ENCODE measurements at places on chromosomes 5 and 9.
A peak's percentile ranks its signal among the peaks of the same experiment; 100 is the strongest.

- DNase-seq, result no peak
These were observed 58.0 kb upstream of the IL6ST start for GRCh38 chr5:56052735-56053134.

DNA sequence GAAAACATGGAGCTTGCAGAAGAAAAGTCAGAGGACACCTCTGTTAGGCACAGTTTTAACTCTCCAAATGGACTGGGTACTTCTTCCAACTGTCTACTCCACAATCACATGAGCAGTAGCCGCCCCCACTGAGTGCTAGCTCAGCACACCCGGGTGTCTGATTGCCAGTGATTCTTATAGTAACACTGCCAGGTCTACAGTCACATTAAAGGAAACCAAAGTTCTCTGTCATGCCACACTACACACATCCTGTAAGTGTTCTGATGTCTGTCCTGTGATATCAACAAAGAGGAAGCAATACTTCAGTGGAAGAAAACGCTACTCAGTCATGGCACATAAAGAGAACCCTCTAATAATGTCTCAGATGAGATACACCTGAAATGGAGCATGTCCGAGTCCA lies at the start of gene HAVCR2:
Gene HAVCR2, minus strand, starts transcription at position 69 of the 400 bp plus-strand sequence. Its CDS starts 61 bp downstream, at position 8.
- DNase-seq, result no peak

DNA sequence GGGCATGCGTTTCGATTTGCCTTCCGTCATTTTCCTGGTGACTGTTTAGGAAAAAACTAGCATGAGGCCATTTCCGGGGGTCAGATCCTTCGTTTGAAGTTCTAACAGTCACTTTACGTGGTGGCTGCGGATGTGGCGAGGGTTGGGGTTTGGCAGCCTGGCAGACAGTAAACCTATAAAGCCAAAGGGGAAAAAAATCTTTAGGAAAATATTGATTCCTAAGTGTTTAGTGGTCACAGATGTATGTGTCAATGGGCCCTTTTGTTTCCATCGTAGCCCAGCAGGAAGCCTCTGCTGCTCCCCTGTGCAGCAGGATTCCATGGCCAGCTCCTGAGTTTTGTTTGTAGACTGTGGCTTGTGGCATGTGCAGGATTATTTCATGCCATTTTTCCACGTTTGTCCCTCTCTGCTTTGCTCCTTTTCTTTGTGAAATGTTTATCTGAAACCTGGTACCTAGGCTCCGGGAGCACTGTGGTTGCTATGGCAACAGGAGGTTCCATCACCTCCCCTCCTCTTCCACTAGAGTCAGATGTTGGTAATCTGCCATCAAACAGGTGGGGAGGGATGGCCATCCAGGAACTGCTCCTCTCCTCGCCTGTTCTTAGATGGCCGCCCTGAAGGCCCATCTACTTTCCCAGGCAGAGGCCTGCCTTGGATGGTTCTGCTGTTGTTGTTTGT lies 202.3 kb downstream of the AOPEP start:
- no peak for DNase-seq

- no peak for DNase-seq
These were observed 19.2 kb downstream of the CETN3 start for GRCh38 chr5:90390326-90390725.

DNA sequence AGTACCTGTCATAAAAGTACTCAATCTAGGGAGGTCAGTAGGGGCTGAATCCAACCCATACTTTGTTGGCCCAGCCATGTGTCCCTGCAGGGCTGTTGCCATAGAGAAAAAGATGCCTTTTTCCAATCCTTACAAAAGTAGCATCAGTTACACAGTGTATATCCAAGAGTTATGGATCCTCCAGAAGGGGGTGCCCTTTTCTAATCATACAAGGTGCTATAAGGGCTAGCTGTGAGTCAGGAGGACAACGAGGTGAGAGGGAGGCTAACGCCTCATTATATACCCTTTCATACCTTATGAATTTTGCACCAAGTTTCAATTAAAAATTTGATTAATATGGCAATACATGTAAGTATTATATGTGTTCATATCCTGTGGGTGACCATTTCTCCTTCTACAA lies 4.8 kb downstream of the KIAA0825 start:
- DNase-seq, result no peak

GRCh38 chr9:120310035-120310434 lies 269.9 kb downstream of the CDK5RAP2 start:
- DNase-seq, result no peak

GRCh38 chr5:128083811-128084227 lies 253 bp downstream of the SLC12A2 start:
- peak; percentile 63 for DNase-seq

DNA sequence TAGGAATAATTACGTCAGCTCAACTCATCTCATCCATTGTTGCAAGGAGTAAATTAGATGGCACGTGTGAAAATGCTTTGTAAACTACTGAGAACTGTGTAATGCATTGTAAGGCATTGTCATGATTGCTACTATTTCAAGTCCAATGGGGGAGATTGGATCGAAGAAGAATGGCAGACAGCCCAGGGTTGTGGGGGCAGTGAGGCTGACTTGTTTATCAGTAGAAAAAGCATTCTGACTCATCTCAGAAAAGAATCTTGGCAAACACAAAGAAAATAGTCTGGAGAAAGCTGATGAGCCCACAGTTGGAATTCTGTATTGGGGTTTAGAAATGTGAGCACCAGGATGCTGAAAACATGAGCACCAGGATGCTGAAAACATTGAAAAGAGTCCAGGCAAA lies 28.0 kb upstream of the DAP start:
- peak; percentile 62 for DNase-seq

DNA sequence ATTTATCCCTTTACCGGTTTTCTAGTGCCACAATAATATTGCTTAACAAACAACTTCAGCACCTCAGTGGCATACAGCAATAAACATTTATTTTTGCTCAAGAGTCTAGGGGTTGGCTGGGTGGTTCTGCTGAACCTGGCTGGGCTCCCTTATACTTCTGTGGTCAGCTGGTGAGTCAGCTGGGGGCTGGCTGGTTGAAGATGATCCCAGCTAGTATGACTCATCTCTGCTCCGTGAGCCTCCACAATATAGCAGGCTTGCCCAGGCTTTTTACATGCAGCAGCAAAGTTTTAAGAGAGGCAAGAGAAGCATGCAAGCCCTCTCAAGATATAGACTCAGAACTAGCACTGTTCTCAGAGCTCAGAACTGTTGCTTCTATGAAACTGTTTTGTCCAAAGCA lies 523.5 kb upstream of the CLINT1 start:
- peak; percentile 97 for DNase-seq

DNA sequence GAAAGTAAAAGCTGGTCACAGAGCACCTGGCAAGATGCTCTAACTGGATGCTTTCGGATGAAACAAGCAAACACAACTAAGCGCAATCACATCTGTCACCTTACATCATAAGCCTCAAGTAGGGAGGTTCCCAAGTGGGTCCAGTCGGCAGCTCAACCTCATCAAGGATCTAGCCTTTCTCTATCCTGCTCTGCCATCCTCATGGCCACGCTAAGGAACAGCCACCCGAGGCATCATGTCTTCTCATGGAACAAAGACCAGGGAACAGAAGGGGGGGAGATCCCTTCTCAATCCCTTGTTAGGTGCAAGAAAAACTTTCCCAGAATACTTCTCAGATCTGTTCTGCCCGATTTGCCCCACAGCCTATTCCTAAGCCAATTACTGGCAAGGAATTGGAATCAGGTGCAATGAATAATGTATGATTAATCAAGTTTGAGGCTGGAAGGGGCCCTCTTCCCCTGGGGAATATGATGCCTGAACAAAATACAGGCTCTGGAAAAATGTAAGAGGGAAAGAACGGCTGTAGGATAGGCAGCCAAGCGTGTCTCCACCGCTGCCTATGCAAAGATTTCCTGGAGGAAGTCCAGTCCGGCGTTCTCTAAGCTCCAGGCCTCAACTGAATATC lies 1.3 kb upstream of the HABP4 start:
- DNase-seq, result no peak

DNA sequence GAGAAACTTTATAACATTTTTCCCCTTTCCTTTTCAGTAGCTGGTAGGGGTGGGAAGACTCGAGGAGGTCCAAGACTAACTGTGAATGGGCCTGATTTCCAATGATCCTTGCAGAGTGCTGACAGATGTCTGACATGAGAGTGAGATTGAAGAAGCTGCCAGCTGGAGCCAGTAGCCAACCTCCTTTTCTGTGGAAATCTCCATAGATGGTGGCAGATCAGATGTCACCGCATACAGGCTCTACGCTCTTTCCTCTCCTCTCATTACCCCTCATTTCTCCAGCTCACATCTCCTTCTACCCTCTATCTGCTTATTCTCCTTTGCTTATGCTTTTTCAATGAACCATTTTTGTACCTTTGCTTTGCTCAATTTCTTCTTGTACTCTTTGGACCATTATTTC lies 395.2 kb upstream of the TNC start:
- DNase-seq, result no peak

DNA sequence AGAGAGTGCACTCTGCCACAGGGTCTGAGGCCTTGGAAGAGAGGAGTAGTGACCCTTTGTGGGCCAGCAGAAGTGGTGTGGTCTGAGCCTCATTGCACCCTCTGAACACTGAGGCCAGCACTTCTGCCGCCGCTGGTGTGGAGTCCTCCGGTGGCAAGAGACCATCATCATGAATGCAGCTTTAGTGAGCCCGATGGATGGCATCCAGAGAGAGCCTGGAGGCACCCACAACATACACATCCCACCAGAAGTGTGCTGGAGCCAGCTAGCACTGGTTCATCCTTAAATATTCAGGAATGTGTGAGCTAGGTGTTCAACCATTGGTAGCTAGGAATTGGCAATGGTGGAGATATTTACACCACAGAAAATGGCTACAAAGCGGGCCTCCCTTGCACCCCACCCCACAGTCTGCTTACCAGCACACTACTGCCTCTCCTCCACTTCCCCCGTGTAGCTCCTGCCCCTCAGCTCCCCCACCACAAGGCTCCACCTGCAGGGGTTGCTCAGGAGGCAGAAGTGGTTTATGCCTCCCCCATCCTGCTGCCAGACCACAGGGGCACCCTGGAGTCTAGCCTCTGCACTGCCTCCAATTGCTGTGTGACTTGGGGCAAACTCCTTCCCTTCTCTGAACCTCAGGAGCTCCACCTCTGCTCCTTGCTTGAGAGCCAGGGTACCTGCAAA lies 16.4 kb downstream of the SLC6A7 start:
- no peak for DNase-seq

DNA sequence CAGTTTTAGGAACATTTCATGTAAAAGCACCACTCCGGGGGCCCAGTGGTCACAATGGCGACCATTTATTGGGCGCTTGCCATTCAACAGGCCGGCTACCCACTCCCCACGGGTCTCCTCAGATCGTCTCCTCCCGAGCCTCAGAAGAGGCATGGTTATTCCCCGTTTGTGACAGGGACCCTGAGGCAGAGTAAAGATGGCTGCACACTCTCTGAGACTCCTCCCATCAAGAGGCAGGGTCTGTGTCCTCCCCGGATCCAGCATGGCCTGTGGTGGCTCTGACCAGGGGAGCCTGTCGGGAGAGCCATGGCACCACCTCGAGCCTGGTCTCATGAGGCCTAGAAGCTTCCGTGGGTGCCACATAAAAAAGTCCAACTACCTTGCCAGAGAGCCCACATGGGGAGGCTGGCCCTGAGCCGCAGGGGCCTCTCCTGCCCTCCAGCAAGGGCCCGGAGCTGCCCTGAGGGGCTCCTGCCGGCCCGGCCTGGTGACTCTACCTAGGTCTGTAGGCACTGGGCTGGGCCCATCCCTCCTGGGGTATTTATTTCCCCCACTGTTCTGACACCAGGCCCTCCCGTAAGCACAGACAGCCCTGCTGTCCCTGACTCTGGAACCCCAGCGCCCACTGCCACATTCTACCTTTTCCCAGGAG lies 90.8 kb downstream of the VAV2 start:
- no peak for DNase-seq

DNA sequence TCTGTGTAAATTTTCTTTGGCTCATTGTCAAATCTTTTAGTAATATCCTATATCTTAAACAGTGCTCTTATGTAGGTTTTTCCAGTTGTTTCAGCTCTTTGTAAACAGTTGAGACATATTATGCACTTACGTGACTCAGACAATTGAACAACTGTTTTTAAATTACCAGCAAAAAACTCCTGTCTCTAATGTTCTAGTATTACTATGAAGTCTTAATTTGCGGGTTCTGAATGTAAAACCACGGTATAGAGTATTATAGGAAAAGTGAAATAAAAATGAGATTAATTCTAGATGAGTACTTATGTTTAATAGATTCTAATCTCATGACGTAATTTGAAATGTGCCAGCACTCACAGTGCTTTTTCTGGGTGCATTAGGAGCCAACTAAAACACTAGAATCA lies 136.0 kb downstream of the GDNF start:
- peak; percentile 3 for DNase-seq

DNA sequence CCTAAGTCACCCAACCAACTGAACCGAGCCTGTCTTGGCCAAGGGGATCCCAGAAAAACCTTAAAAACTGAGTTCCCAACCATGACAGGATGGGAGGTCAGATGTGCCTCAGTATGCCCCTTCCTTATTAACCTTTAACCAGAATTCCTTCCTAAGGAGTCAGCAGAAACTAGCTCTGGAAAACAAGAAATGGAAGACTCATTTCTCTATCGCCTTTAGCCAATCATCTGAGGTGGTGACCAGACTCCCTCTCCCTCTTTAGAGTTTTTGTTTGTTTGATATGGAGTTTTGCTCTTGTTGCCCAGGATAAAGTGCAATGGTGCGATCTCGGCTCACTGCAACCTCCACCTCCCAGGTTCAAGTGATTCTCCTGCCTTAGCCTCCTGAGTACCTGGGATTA lies 37.5 kb downstream of the SLC28A3 start:
- DNase-seq, result no peak

DNA sequence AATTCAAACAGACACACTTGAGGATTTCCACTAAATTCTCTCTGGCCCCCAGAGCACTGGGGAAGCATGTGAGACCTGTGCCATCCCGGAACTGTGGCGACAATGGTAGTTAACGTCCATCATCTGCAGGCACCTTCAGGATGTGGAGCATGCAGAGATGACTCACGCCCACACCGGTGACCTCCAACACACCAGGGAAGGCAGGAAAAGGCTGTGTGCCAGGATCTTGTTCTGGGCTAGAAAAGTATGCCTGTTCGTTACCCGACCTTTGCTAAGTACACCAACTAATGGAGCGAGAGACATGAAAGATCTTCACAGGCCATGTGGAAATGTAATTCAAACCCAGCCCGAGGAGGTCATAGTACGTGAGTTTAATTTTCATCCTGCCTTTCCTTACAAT lies 208.8 kb downstream of the MELK start:
- no peak for DNase-seq
